ENCODE measurements at places on chromosomes 5 and 9.

GRCh38 chr5:73378070-73378469, 70.5 kb downstream of the FOXD1 start:
- no peak for DNase-seq

GRCh38 chr5:138625134-138625533, 49.9 kb upstream of the HSPA9 start:
- no peak for DNase-seq

GRCh38 chr5:128464596-128464995, 73.4 kb downstream of the FBN2 start:
- no peak for DNase-seq

DNA sequence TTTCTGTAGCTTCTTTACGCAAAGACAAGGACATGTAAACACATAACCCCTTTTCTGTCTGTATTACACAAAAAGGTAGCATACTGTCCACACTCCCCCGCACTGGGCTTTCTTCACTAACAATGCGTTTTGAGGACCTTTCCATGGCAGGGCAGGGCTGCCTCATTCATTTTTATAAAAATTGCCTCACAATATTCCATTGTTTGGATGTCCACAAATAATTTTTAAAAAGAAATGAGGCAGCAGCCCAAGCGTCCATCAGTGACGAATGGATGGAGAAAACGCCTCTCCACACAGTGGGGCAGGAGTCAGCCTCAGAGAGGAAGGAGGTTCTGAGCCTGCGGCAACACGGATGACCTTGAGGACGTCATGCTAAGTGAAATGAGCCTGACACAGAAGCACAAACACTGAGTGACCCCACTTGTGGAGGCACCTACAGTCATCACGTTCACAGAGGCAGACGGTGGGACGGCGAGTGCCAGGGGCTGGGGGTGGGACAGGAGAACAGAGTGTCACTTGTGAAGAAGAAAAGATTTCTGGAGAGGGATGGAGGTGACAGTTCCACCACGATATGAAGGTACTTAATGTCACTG, 67.8 kb downstream of the RASGEF1C start:
- no peak for DNase-seq

GRCh38 chr5:129249886-129250285, 155.3 kb downstream of the ISOC1 start:
- no peak for DNase-seq

- DNase-seq: no peak
These were observed 129.3 kb upstream of the OSMR start for GRCh38 chr5:38716516-38716915.

DNA sequence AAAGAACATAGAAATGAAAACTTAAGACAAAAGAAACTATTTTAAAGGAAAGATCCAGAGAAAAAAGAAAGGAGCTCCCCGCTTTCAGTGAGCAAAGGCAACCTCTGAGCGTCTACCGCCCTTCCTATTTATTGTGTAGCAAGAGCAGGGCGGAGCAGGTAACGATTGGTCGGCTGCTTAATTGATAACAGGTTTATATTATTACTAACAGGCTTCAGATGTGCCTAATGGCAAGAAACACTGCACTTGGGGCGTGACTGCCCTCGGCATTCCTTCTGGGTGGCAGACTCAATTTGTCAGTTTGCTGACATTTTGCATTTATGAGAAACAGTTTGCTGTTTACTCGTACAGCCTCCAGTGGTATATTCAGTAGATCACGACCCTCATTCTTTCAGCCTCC, 482.7 kb upstream of the C9orf72 start:
- no peak for DNase-seq

DNA sequence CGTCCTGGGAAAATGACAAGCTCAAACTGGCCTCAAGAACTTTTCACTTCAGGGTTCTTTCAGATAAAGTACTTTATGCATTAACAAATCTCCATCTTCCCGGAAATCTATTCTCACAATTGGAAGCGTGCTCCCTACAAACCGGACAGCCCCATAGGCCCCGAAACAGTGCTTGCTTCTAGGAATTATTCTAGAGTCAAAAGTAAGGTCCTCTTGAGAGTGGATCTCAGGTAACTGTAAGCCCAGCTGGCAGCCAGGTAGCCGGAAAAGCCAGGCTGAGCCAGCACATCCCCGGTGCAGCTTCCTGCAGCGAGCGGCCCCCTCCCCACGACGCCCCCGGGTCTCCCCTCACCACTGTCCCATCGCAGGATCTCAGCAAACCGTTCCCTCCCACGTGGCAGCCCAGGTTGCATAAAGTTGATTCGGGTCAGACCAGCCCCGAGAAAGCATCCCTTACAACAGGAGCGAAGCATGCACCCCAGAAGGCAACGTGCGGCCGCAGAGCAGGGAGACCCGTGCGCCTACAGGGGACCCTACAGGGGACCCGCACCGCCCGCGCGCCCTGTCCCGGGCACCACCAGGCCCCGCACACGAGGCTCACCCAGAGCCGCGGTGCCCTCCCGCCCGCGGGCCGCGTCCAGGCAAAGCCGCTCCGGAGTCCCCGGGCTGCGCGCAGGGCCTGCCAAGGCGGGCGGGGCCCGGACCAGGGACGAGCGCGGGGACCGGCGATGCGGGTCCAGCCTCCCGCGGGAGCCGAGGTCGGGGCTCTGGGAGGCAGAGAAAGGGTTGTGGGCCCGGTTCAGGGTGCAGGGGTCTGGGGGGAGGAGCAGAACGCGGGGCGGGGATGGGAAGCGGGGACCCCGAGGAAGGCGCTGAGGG, 920 bp downstream of the LPCAT1 start:
- DNase-seq: no peak

- no peak for DNase-seq
These were observed 130.7 kb upstream of the NTRK2 start for GRCh38 chr9:84538879-84539278.

DNA sequence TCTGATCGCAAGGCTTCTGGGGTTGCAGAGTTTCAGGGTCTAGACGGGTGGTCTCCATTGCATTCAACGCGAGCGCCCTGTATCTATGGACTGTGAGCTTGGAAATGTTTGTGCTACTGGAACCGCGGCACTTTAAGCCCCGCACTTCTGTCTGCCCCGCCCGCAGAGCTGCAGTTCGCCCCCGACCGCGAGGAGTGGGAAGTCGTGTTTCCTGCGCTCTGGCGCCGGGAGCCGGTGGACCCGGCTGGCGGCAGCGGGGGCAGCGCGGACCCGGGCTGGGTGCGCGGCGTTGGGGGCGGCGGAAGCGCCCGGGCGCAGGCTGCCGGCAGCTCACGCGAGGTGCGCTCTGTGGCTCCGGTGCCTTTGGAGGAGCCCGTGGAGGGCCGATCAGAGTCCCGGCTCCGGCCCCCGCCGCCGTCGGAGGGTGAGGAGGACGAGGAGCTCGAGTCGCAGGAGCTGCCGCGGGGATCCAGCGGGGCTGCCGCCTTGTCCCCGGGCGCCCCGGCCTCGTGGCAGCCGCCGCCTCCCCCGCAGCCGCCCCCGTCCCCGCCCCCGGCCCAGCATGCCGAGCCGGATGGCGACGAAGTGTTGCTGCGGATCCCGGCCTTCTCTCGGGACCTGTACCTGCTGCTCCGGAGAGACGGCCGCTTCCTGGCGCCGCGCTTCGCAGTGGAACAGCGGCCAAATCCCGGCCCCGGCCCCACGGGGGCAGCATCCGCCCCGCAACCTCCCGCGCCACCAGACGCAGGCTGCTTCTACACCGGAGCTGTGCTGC, 1.0 kb downstream of the ADAMTS19 start:
- DNase-seq: no peak

DNA sequence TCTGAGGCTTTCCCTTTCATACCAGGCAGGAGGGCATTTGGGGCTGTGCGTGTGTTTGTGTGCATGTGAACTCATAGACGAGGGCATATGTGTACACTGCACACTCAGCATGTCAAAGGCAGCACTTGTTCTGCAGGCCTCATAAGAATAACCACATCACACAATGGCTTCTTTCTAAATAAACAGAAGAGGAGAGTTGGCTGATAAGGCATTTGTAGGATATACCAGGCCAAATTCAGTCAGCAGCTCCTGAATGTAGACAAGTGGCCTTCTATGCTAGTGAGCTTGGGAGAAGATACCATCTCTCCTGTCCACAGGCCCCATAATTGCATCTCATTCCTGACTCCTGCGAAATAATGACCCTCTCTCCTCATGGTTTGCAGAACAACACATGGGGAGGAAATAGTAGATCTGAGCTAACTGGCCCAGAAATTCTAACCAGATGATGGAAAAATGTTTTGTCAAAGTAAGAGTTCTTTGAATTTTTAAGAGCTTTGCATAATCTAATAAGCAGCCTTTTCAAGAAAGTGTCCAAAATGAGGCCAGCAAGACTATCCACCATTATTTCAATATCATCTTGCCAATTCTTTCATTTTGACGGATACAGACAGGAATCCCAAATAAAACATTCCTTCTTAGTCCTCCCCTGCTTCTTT, 60.5 kb upstream of the GAS1 start:
- no peak for DNase-seq

- no peak for DNase-seq
These were observed 536 bp upstream of the STX17 start for GRCh38 chr9:99905833-99906402.

- no peak for DNase-seq
These were observed 207.3 kb downstream of the ARHGAP26 start for GRCh38 chr5:142977363-142978051.

DNA sequence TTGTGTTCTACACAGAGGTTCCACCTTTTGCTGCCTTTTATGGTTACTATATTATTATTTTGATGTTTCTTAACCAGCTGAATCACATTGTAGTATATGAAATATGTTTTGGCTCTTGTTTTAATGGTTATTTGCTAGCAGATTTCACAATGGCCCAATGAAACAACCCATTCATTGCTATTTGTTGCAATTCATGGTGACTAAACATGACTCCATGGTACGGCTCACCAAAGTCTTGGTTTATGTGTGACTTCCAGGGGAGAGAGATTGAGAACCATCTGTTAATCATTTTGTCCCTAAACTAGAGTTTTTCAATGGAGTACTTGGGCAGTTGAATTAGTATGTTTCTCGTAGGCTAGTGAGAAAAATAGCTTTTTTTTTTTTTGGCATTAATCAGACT, 108.4 kb downstream of the GHR start:
- no peak for DNase-seq

DNA sequence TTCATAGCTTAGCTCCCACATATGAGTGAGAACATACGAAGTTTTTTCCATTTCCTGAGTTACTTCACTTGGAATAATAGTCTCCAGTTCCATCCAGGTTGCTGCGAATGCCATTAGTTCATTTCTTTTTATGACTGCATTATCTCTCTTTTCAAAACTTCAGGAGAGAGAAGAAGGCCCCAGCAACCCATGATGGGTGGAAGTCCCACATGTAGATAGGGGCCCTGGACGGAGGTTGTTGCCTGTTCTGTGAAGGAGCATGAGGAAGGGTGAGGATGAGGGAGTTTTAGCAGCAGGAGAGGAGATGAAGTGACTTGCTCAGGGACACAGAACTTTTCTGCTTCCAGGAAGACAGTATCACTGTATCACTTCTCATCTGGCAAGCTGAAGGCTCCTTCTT, 102.2 kb upstream of the KLF4 start:
- DNase-seq: no peak

GRCh38 chr9:23701291-23701690, 124.7 kb downstream of the ELAVL2 start:
- no peak for DNase-seq

DNA sequence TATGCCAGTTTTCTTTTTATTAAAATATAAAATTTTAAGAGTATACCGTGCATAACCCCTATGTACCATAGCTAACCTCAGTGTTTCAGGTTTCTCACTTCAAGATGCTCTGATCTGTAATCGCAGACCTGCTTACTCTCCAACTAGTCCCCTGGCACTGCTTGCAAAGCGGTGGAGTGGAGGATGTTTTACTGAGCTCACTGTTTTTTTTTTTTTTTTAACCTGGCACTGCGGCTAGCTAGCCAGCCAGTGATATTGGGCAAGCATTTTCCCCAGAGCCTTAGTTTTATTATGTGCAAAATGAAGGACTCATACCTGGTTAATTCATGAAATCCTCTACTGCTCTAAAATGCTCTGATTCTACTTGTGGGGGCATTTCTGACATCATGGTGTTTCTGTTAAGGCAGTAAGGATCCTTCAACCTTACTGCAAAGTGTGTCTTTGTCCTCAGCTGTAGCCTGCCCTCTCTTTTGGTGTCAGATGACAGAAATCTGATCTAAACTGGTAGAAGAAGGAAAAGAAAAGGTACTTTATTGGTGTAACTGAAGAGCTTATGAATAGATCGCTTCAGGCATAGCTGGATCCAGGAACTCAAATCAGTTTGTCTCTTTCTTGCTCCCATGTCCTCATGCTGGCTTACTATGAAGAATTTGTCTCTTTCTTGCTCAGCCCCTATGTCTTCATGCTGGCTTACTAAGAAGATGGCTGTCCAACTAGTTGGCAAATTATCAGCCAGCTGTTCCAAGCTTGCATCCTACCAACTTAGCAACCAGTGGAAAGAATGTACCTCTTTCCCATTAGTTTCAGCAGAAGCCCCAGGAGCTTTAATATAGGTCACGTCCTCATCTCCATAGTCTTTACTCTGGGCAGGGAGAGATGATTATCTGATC, 59.8 kb downstream of the DOCK2 start:
- DNase-seq: no peak

DNA sequence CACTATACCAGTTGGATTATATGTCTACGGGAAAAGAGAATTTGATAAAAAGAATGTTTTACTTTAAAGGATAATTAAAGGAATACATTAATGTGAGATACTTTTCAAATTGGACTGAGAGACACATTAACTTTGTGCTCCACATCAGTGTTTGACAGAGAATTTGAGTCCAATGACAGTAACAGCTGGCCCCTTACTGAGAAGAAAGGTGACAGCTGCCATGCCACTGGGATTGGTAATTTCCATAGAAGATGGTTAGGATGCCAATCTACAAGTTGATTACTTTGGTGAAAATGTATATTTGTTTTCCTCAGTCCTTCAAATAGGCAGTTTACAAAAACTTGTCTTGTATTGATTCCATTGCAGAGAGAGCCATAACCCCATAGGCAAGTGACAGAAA, 578.4 kb downstream of the SLCO4C1 start:
- no peak for DNase-seq

DNA sequence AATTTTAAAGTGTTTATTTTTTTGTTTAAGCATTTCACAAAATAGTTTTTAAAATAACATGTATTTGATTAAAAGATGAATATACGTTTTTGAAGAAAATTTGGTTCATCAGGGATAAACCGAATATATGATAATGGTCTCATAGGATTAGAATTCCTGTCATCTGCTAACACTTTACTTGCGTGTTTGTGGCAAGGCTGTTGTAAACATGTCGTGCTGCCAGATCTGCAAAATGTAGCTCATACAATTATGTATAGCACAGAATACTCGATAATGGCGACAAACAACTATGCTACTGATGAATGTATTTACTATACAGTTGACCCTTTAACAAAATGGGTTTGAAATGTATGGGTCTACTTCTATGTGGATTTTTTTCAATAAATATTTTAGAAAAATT, 7.2 kb upstream of the TXNDC8 start:
- no peak for DNase-seq

DNA sequence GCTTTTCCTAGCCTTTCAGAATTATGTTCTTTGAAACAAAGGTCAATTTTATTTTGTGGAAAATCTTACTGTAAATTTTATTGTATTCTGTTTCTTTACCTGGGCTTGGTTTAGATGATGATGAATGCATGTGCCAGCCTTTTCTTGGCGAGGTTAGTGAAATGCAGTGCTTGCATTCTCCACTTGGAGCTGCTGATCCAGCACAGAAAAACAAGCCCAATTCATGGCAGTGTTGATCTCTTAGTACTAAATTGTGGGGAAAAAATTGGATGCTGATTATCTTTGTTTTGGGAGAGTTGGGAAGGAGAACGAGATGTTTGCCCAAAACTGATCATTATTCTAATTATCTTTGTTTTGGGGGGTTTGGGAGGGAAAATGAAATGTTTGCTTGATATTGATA, 3.7 kb downstream of the HABP4 start:
- DNase-seq: no peak

- DNase-seq: no peak
These were observed 1817.2 kb upstream of the CDH9 start for GRCh38 chr5:28855626-28856025.

- DNase-seq: no peak
These were observed 202.9 kb downstream of the NR2F1-AS1 start for GRCh38 chr5:93378073-93378472.

Data from cortex of kidney (tissue), 1 donor.